NCI-H1436 treated with DMSO at 0.1 percent for 48 hours (cell line): ENCODE measurements at places on chromosomes 13 and 19.

- no peak for DNase-seq
These were observed 871.7 kb downstream of the DACH1 start for GRCh38 chr13:70995338-70995737.

DNA sequence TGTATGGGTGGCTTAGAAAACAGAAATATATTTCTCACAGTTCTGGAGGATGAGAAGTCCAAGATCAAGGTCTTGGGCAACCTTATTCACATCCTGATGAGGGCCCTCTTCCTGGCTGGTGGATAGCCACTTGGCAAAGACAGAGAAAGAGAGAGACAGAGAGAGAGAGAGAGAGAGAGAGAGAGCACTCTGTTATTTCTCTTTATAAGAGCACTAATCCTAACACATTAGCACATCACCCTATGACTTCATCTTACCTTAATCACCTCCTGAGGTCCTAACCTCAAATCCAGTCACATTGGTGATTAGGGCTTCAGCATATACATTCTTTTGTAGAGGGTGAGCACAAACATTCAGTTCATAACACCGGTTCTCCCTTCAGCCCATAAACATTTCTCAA is 430.3 kb downstream of the EFNB2 start:
- no peak for DNase-seq

DNA sequence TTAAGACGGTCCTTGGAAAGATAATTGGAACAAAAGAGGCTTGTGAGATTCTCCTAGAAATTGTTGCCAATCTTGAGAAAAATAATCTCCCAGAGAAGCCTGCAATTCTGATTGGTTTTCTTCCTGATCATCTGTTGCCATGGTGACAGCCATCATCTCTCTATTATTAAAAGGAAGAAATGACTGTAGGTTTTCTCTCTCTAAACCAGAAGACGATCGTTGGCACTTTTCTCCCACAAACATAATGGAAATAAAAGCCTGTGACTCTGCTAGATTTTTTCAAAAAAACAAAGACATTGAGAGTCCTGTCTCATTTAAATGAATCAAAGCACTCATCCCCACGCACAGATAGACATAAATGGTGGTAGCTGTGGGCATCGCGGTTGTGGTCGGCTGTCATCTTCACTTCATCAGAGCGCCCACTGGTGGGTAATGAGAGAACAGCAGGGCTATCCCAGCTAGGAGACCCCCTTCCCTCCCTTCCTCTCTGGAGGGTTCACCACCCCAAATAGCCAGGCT is 21.7 kb upstream of the CALM3 start:
- DNase-seq, result no peak

GRCh38 chr13:94217370-94217769 is 262.1 kb downstream of the DCT start:
- no peak for DNase-seq

GRCh38 chr19:1572795-1573194 is 4.7 kb upstream of the MEX3D start:
- DNase-seq, result no peak

- no peak for DNase-seq
These were observed 1551.1 kb downstream of the EFNB2 start for GRCh38 chr13:104984296-104984818.

DNA sequence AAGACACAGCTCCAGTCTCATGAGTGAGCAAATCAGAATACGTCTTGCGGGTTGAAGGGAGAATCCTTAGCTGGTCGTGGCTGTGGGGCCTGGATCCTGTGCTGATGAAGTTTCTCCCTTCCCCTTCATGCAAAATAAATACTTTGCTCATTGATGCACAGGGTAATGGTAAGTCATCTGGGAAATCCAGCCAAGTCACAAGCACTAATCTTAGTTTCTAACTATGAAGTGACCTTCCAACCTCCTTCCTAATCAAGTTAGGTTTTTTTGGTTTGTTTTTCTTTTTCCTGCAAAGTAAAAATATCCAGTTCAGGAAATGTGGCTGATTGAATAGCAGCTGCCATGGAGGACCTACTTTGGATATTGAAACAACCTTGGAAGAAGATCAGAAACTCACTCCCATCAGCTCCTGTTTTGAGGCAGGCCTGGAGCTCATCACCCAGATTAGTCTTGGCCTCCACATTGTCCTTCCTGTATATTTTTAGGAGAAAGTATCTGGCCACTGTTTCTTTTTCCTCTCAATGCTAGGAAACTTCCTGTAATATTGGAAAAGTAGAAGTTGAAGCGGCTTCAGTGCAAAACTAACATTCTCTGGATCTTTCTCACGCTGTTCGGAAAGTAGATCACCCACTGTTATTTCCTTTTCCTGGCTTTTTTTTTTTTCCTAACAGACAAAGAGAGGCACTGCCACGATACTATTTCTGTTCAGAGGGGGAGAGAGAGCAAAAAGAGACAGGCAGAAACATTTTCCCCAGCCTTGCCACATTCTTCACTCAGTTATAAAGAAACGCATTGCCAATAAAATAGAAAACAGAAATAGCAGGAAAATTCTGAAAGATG is 12.3 kb upstream of the ARL11 start:
- DNase-seq, result no peak

DNA sequence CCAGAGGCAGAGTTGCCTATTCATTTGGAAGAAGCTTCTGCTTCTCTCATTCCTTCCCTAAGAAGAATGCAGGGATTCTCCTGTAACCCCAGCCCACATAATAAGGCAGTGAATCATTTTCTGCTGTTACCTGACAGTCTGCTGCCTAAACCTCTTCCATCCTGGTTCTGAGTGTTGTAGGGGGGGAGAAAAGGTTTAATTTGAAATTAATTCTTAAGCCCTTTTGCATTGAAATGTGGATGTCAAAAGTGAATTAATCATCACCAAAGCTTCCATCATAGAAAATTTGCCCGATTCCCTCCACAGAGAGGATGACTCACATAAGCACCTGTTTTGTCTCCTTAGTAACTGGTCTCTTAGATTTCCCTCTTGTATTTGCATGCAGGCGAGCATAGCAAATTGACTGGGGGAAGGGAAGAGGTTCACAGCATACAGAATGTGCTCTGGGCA is 146.7 kb upstream of the FNDC3A start:
- peak; percentile 70 for DNase-seq

- DNase-seq, result no peak
These were observed 467.3 kb downstream of the TSHZ3 start for GRCh38 chr19:30881930-30882329.

- DNase-seq, result no peak
These were observed 1162.3 kb downstream of the SLITRK1 start for GRCh38 chr13:82719987-82720386.

DNA sequence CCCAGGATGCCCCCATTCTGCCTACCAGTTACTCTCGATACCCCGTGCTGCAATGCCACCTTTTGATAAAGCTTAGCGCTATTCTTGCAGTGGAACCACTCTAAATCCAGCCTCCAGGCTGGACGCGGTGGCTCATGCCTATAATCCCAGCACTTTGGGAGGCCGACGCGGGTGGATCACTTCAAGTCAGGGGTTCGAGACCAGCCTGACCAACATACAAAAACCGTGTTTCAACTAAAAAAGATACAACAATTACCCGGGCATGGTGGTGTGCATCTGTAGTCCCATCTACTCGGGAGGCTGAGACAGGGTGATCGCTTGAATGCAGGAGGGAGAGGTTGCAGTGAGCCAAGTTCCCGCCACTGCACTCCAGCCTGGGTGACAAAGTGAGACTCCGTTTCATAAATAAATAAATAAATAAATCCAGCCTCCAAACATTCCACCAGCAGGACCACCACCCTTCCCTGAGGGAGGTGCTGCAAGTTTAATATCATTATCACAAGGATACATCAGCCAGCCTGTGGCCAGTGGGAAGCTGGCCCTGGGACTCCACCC is 27.7 kb downstream of the CYP2B6 start:
- no peak for DNase-seq

- no peak for DNase-seq
These were observed 183.5 kb downstream of the SPRY2 start for GRCh38 chr13:80157261-80157932.

DNA sequence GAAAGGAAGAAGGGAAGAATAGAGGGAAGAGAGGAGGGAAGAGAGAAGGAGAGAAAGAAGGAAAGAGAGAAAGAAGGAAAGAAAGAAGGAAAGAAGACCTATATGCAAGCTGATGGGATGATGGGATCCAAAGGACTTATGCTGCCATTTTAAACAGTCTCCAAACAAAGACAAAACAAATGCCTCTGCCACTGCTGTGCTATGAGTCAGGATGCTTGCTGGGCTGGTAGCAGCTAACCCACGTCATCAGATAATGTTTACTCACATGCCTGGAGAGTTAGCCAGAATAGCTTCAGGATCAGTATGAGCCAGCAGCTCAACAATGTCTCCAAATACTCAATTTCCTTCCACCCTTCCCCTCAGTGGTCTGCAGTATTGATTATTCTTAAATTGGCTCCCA is 12.0 kb upstream of the ZNF274 start:
- no peak for DNase-seq
